Kidney epithelial cell (primary cell): ENCODE measurements at places on chromosomes 12 and 14. TPM values are rescaled to one million over a fixed set of nuclear protein-coding genes. Genes with fewer than 3 reads are reported as not detected.

SLC5A8 gene
- total RNA-seq: not detected in 2 replicates

KDM5A gene
- total RNA-seq: 44.8 and 53.6 TPM in 2 replicates

E2F7 gene
- total RNA-seq: 34.2 and 53.3 TPM in 2 replicates

- DNase-seq: no peak
These were observed 755.6 kb downstream of the MED13L start for GRCh38 chr12:115521771-115522409.
